ENCODE measurements at places on chromosomes 2 and 18. TPM values are rescaled to one million over a fixed set of nuclear protein-coding genes. Genes with fewer than 3 reads are reported as not detected.

DNA sequence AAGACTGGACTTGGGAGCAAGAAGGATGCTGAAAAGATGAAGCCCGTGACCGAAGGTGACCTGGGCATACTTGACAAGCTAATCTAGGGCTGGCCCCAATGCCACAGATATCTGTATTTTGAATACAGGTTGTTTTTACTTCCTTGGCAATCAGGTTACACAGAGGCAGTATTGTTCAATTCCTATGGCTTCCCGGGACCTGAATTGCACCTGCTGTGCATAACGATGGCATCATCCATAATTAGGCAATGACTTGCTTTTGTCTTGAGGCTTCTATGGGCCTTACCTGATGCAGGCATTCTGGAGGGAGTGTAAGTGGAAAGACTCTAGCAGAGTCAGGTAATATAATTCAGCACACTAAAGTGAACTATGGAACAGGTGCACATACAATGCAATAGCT lies 60.6 kb upstream of the CUL3 start:
- no peak for DNase-seq
- H3K36me3 ChIP-seq, result no peaks in the 10 kb centered on the region
- H3K27me3 ChIP-seq, result no peaks in the 10 kb centered on the region
- H3K4me1 ChIP-seq, result no peaks in the 10 kb centered on the region
- H3K27ac ChIP-seq, result no peak overlapping the region

The AGXT gene
- not detected for total RNA-seq

The KCNK3 gene
- total RNA-seq, result 14.7 TPM

The CSRNP3 gene
- total RNA-seq, result 3.7 TPM
